ENCODE measurements at places on chromosomes 6 and 20. TPM values are rescaled to one million over a fixed set of nuclear protein-coding genes. Genes with fewer than 3 reads are reported as not detected.

- DNase-seq, result no peak
Measured at GRCh38 chr20:22387452-22387851, 196.9 kb downstream of the FOXA2 start.

- no peak for DNase-seq
Measured at GRCh38 chr6:6651335-6651734, 62.8 kb downstream of the LY86 start.

DNA sequence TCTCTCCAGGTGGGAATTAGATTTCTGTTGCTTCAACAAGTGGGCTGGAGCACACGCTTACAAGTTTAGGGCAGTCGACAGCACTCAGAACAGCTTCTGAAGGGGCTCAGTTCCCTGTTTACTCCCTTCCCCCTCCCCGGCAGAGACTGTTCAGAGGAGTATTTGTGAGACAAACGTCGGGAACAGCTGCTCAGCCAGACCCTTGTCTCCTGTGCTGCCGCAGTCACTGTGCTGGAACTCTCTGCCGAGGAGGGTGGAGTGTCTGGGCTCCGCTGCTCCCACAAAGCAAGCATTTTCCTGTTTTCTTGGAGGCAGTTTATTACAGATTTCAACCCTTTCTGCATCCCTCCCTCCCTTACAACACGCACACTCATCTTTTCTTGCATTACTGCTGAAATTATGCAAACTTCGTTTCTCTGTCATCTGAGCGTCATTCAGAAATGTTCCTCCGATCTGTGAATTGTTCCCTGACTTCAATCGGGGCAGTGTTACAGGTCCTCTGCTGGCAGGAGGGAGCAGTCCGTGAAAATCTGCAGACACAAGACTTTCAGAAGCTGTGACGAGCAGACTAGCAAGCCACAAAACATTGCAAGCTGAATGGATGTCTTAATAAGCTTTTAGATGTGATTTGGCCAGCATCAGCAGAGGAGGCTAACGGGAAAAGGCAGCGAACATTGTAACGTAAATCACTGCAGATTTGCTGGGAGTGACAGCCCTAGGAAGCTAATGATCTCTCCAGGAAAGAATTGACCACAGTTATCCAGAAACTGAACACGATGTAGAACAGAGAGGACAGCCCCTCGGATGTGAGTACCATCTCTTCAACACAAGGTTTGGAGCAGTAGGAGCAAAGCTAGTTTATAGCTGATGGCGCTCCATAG is 76.2 kb downstream of the LYRM2 start:
- peak; percentile 3 for DNase-seq

GRCh38 chr6:33276864-33277662 is at the start of gene B3GALT4:
TSS of gene B3GALT4 (plus strand) at chr6:33277123. CDS start at chr6:33277420, 297 bp downstream.
- DNase-seq, result peak; percentile 36

DNA sequence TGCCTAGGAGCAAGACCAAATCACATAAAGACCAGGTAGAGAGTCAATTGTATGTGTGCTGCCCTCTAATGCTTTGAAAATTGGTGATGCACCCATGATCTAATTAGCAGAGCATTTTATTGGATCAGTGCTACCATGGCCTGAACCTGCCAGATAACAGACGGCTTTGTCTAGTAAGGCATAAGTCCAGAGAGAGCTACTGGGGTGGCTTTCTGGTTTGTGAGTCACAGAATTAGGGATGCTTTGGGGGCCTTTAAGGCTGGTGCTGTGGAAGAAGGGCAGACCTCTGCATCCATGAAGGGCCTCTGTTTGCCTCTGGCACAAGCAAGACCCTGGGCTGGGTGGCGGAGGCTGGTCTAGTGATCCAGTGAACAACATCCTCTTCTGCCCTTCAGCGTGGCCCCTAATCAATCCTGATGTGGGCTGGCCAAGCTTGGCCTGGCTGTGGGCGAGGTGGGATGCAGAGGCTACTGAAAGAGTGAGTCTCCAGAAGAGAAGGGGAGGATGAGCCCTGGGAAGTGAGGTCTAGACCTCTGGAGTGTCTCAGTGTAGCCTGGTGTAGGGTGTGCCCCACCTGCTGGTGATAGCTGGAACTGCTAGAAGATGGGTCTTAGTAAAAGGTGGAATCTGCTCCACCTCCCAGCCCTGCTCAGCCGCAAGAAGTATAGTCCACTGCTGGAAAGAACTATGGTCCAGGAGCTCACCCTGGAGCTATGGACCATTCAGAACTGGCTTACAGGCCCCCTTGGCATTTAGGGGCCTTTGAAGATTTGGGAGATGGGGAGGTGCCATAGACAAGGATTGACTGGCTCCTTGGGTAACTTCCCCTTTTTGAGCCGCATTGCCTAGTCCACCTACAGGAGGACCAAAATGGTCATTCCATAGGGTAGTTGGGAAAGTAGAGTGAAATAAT is 36.7 kb upstream of the AAR2 start:
- DNase-seq, result peak; percentile 65

BFSP1 gene
- total RNA-seq, result 6.6 TPM

FAXC gene
- 2.9 TPM for total RNA-seq

APOBEC2 gene
- total RNA-seq, result not detected

DNA sequence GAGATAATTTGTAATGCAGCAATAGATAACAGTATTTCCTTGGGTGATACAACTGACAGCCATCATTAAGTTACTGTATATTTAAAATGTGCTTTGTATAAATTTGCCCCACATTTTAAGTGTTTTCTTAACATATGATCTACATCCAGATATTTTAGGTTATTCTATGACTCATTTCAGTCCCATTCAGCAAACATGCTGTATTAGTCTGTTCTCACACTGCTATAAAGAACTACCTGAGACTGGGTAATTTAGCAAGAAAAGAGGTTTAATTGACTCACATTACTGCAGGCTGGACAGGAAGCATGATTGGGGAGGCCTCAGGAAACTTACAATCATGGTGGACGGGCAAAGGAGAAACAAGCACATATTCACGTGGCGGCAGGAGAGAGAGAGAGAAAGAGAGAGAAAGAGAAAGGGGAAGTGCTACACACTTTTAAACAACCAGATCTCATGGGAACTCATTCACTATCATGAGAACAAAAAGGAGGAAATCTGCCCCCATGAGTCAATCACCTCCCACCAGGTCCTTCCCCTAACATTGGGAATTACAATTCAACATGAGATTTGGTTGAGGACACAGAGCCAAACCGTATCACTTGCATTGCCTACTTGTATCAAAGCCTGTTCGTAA is 9.6 kb upstream of the CHD6 start:
- DNase-seq, result no peak

DNA sequence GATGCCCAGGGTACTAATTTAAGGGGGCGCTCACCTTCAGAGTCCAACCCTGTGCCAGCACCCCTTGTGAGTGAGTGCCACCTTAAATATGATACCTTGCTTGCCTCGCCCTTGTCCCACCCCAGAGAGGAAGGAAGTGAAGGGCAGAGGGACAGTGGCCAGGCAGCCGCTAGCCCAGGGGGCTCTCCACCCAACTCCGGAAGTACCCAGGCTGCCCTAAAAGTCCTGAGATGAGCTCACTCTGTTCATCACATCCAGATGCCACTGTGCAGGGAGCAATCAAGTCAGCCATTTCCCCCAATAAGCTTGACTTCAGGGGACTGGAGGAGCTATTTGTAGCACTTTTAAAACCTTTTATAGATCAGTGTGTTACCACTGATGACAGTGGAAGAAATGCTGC is 25.0 kb upstream of the STX16 start:
- DNase-seq, result no peak

- no peak for DNase-seq
Measured at GRCh38 chr6:21769968-21770367, 176.4 kb downstream of the SOX4 start.

ADGRF4 gene
- 0.13 TPM for total RNA-seq

- no peak for DNase-seq
Measured at GRCh38 chr6:168192195-168192900, 113.3 kb upstream of the FRMD1 start.

DNA sequence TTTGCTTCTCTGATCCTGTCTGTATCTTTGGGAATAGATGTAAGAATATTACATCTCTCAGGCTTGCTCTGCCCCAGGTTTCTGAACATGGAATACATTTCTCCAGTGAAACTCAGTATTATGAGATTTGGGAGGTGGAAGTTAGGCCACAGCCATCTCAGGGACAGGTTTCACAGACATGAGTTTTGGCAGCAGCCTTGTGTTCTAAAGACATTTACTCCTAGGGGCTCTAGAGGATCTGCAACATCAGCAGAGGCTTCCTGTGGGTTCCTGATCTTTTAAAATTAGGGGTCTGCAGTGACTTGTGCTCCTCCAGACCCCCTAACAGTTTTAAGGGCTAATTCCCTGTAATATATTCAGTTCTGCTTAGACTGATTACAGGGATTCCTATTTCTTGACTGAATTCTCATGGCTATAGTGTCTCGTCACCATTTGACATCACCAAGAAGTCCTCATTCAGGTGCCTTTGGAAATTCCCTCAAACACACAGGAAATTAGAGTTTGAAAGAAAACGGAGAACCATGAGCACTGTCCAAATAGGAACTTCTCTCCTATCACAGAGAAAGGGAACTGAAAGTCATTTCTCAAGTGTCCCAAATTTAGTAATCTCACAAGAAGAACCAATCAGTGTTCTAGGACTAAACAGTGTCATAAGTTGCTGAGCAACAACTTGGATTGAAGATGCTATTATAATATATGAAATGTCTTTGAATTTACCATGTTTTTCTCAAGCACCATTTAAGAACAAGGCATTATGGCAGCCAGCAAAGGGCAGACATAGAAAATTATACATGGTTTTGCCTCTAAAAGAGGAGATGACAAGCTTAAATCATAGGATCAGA is 2.5 kb upstream of the HLA-DRA start:
- DNase-seq, result peak; percentile 17

DNA sequence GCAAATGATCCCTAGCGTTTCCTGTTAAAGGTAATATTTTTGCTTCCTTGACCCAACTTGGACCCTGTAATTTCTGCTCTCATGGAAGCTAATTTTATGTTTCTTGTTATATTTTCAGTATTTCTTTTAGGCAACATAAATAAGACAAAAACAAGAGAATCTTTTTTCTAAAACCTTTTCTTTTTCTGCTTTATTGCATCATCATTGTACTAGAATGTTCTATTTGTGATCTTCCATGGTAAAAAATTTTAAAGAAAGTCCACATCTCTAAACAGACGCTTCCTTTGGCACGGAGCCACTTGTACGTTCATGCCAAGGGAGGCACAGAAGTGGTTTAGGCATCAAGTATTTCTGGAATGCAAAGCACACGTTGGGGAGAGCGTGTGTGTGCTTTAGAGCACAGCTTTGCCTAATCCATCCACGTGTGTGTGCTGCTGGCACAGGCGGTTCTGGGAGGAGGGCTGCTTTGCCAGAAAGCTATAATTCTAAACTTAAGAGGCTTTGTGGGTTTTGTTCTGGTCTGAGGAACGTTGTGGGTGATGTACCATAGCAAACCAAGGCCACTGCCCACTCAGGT is 98.3 kb downstream of the SASH1 start:
- peak; percentile 98 for DNase-seq

CTAGE9 gene
- total RNA-seq, result not detected

GRIK2 gene
- total RNA-seq, result 6.2 TPM

HTR1E gene
- total RNA-seq, result not detected

ANKRD66 gene
- not detected for total RNA-seq

DNA sequence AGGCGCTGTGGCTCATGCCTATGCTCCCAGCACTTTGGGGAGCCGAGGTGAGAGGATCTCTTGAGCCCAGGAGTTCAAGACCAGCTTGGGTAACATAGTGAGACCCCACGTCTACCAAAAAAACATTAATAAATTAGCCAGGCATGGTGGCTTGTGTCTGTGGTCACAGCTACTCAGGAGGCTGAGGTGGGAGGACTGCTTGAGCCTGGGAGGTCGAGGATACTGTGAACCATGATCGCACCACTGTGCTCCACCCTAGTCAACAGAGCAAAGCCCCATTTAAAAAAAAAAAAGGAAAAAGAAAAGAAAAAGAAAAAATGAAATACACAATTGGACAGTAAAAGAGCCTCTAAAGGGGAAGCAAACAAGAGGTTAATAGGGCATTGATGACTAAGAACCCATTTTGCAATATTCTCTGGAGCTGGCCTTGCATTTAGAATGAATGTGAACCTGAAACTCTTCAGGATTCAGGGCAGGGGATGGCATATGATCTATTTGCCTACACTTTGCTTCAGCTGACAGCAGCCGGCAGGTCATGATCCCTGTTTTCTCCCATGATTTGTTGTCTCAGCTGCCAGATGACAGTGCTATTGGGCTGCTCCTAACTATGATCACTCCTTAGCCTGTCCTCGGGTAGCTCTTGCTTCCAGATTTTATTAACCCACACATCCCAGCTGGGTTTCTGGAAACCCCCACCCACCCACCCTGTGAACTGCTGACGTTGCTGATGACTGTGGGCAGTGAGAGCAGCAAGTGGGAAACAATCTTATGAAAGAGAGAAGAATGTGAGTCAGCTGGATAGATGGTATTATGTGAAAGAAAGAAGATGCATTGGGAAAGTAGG is 83.8 kb upstream of the ELOVL5 start:
- peak; percentile 97 for DNase-seq

- DNase-seq, result no peak
Measured at GRCh38 chr6:45398075-45398813, 20.5 kb upstream of the SUPT3H start.

KCNK16 gene
- total RNA-seq, result not detected

DNA sequence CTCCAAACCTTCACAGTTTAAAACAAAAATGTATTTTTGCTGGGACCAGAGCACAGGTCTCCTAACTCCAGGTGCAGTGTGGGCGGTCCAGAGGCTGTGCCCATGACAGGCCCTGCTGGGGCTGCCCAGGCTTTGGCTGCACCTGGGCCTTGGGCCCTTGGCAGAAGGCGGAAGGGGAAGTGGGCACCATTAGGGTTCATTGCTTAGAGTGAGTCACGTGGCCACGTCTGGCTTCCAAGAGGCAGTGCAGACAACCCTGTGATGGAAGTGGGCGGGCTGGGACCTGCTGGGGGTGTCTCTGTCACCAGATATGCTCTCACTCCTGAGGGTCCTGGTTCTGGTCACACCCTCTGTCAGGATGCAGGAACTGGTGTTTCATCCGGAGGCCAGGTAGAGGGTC is 302.2 kb downstream of the QKI start:
- no peak for DNase-seq

DNA sequence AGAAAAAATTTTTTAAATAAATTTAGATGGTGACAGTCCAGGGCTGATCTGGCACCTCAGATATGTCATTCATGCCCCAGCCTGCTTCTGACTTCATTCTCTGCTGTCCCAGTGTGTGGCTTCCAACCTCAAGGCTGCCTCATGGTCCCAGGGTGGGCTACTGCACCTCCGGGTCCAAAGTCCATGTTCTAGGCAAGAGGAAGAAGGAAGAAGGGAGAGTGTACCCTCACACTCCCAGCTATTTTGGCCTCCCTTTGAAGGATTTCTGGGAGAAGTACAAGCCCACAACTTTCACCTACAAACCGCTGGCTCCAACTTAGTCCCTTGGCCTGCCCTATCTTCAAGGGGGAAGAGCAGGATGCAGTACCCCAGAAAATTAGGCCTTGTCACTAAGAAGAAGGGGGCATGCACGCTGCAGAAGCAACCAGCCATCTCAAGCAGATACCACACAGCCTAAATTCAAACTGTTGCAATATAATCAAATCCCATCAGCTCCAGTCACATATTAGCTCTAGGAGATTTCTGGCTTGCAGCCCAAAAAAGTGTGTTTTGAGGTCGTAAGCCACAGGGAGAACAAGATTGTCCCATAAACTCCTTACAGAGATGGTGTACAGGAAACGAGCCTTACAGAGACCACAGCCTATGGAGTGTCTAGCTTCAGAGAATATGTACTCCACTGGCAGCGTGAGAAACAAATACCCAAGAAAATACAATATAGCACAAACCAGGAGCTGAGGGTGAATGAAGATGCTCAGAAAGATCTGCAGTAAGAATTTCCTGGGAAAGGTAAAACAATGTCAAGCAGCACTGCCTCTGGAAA is 906 bp upstream of the BTN3A2 start:
- peak; percentile 48 for DNase-seq

RAD21L1 gene
- 0.19 TPM for total RNA-seq
